A172 (cell line): ENCODE measurements at places on chromosomes 1 and 21.

DNA sequence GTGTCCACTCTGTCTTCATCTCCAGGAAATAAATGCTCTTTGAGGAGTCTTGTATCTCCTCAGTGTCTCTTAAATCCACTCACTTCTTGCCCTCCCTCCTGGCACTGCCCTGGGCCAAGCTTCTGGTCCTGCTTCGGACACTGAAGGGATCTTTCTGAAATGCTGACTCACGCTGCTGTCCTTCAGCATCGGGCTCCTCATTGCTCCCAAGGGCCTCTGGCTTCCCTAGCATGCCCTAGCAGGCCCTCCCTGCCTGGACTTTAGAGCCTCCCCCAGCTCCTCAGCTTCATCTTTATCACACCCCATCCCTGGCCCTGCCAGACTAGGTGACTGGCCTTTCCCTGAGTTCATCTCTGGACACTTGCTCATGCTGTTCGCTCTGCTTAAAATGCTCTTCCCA, 96.6 kb downstream of the FOXD2 start:
- DNase-seq, result no peak

DNA sequence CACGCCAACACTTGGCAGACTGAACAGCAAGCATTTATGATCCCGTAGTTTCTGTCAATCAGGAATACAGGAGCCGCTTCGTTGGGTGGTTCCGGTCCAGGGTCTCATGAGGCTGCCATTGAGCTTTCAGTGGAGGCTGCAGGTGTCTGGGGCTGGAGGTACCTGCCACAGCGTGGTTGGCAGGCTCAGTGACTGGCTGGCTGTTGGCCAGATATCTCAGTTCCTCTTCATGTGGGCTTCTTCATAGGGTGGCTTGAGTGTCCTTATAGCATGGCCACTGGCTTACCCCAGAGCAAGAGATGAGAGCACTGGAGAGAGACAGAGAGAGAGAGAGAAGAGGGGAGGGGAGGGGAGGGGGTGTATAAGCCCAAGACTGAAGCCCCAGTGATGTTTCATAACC, 29.3 kb downstream of the PIK3CD start:
- DNase-seq, result no peak

GRCh38 chr21:40471103-40471502, 375.9 kb downstream of the DSCAM start:
- no peak for DNase-seq

DNA sequence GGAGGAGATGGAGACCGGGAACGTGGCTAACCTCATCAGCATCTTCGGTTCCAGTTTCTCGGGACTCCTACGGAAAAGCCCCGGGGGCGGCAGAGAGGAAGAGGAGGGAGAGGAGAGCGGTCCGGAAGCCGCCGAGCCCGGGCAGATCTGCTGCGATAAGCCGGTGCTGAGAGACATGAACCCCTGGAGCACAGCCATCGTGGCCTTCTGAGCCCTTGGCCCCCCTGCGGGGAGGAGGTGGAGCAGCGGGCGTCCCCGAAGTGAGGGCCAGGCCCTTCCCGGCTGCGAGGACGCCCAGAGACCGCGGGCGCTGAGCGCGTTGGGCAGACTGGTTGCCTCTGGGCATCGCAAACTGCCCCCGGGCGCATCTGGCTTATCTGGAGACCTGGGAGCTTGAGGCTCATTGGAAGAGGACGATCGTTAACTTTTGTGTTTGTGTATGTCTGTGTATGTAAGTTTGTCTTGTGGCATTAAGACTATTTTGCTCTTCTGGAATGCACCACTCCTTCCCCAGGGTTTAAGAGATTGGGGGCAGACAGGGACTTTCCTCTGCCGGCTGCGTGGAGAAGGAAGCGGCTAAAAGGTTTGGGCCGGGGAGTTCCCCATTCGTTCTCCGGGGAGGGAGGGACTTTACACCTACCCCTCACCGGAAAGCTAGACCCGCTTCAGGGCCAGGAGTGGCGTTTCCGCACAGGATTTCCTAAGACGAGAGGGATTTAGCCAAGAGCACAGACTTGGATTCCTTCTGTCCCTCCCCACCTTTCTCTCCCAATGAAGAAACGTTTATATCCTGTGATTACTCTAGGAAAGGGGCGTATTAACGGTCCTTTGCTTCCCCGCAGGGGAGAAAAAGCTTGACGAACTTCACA, 1.4 kb downstream of the IER5 start:
- DNase-seq, result peak; percentile 71

- DNase-seq, result no peak
Observed at GRCh38 chr1:51327386-51327785, 3.0 kb downstream of the TTC39A start.

GRCh38 chr1:60903591-60903990, 178.8 kb upstream of the NFIA start:
- DNase-seq, result no peak
